ENCODE measurements at places on chromosomes 5 and 9.

DNA sequence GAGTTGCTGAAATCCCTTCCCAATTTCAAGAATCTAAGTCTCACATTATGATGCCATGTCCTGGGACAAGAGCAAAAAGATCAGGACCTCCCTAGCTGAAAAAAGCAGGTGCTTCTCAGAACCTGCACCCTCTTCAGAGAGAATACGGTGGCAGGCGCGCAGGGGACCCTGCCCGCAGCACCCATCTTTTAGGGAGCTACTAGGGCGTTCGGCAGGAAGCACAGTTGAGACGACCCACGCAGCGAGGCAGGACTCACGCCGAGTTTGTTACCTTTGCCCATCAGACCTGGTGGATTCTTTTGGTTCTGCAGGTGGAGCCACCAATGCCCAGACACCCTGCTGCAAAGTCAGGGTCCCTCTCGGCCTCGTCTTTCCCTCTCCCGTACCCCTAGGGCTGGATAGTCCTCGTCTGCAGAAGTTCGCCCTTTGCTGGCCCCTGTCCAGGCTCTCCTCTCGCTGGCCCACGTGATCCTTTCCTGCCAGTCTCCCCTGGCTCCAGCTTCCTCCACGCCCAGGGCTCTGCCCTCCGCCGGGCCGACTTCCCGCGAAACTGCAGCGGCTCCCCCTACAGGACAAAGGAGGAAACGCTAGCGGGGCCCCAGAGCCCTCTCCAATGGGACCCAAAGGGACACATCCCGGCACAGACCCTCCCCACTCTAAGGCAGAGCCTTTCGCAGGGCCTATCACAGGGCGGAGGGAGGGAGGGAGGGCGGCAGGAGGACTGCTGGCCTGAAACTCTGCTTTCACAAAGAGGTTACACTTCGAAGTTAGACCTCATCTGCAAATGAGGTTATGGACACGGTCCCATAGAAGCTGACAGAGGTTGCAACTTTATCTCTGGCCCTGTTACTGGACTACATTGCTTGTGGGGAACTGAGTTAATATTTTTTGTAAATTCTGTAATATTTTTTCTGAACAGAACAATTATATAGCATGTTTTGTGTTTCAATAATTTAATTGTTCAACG is 28.8 kb downstream of the TMEM174 start:
- no peak overlapping the region for H3K27ac ChIP-seq
- H3K4me1 ChIP-seq = no peaks in the 10 kb centered on the region
- DNase-seq = no peak
- H3K36me3 ChIP-seq = no peaks in the 10 kb centered on the region
- no peak overlapping the region for H3K4me3 ChIP-seq
- no peaks in the 10 kb centered on the region for H3K27me3 ChIP-seq

DNA sequence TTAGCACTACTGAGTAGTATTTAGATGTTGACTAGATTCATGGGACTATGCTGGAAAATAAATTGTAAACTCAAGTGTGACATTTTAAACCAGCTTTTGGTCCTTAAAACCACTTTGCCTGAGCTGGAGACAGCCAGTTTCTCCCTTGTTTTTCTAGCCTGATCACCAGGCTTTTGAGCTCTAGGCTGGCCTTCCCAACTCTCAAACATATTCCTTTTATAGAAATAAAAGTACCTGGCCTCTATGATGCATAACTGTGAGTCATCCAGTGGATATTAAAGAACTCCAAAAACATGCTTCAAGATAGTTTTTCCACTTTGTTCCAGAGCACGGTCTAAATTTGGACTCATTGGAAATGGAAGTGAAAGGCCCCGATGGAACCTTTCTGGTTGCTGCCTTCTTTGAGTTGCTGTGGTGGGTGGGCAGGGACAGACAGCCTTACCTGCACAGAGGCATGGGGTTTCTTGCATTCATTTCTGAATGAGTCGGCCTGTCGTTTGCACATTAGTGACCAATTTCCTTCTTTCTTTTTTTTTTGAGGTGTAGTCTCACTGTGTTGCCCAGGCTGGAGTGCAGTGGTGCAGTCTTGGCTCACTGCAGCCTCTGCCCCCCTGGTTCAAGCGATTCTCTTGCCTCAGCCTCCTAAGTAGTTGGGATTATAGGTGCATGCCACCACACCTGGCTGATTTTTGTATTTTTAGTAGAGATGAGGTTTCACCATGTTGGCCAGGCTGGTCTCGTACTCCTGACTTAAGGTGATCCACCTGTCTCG is 43.1 kb downstream of the TRIO start:
- H3K36me3 ChIP-seq = no peaks in the 10 kb centered on the region
- no peak overlapping the region for H3K4me3 ChIP-seq
- peaks cover 99% of the 10 kb centered on the region for H3K4me1 ChIP-seq
- H3K27ac ChIP-seq = peak overlapping the region; percentile 91
- H3K27me3 ChIP-seq = no peaks in the 10 kb centered on the region

- no peaks in the 10 kb centered on the region for H3K36me3 ChIP-seq
- H3K27me3 ChIP-seq = no peaks in the 10 kb centered on the region
- H3K27ac ChIP-seq = no peak overlapping the region
Measured at GRCh38 chr9:89533411-89534095, 35.6 kb upstream of the SEMA4D start.

DNA sequence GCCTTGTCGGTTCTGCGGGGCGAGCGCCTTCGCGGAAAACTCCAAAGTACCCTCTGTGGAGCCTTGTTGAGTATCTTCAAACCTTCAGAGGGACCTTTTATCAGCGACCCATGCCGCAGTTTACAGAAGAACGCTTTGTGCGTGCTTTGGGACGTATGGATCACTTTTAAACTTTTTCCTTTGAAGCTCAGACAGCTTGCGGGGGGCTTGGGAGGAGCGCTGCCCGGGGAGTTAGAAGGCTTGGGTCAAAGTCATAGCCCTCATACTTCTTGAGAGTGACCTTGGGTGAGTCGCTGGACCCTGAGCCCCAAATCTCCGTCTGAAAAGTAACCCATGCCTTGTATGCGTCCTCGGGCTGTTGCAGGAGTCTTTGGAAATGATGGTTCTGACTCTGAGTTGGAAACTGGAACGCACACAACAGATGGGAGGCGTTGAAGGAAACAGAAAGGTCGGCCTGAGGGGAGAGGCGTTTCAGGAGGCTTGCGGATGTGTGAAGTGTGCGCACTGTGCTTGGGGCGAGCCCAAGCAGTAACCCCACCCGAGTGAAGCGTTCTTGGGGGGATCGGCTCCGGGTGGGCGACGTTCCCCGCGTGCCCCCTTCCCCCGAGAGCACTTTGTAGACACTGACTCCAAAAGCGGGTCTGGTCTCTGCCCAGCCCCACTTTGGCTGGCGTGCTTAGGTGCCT is 661 bp upstream of the SLC25A51 start:
- peak overlapping the region; percentile 53 for H3K4me3 ChIP-seq
- peak overlapping the region; percentile 92 for H3K27ac ChIP-seq
- H3K27me3 ChIP-seq = no peaks in the 10 kb centered on the region
- no peaks in the 10 kb centered on the region for H3K36me3 ChIP-seq
- no peak for DNase-seq
- peaks cover 15% of the 10 kb centered on the region for H3K4me1 ChIP-seq

DNA sequence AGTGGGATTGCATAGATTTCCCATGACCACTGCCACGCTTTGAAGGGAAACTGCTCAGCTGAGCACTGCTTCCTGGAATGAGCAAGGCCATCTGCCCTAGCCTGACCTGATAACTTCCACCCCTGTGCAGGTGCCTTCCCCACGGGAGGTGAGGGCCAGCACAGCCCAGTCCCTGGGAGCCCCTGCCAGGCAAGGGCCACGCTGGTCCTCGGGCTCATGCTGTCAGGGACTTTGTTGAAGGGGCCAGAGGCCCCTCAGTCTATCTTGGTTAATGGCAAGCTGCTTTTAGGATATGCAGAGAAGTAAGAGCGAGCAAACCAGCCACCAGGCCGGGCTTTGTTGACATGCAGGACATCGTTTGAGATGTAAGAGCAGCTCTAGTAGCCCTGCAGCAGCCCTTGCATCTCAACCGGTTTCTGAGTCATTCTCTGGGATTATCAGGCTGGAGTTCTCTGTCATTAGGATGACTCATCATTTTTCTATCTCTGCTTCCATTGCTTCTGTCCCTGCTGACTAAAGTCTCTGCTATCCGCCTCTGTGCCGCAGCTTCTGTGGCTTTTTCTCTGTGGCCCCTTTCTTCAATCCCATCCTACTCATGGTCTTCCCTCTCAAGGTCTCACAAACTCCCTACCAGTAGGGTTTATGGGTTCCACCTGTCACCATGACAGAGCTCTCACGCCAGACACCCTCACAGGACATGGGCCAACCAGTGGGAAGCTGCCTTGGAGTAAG is 30.6 kb upstream of the IQGAP2 start:
- no peaks in the 10 kb centered on the region for H3K4me1 ChIP-seq
- H3K36me3 ChIP-seq = no peaks in the 10 kb centered on the region
- H3K27ac ChIP-seq = peak overlapping the region; percentile 16
- no peaks in the 10 kb centered on the region for H3K27me3 ChIP-seq
- no peak overlapping the region for H3K4me3 ChIP-seq
